ENCODE measurements at places on chromosomes 13 and 19.
A peak's percentile ranks its signal among the peaks of the same experiment; 100 is the strongest.

GRCh38 chr13:32453981-32454380, 26.1 kb upstream of the N4BP2L1 start:
- peak; percentile 28 for DNase-seq

DNA sequence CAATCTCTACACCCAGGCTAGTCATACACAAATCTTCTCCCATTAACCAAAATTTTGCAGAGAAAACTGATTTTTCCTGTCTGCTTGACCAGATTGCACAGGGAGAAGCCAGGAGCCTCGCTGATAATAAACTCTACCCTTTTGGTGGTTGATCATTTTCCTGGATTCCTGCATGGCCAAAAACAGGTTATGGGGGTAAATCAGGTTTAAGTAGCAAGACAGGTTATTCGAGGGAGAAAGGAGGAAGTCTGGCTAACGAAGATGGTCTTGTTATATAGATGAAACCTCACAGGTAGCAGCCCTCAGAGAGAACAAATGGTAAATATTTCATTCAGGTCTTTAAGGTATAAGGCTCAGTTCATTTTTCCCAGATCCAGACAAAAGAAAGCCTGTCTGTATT, 16.0 kb upstream of the CEACAM6 start:
- no peak for DNase-seq

- no peak for DNase-seq
Measured at GRCh38 chr13:64540976-64541375, 2689.2 kb downstream of the PCDH9 start.

DNA sequence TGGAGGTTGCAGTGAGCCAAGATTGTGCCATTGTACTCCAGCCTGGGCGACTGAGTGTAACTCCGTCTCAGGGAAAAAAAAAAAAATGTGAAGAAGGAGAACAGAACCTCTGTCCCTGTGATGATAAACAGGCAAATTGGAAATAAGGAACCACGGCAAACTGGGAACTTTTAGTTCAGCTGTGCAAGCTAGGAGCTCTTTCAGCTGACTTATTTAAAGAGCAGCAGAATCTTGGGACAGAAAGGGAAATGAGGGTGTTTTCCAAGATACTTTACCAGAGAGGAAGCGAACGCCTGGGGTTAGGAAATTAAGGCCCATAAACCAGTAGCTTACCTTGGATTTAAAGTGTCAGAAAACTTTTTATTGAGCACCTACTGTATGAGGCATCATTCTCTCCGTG, 3.0 kb upstream of the UPF1 start:
- no peak for DNase-seq

GRCh38 chr13:89181041-89181440, 1509.9 kb downstream of the SLITRK5 start:
- no peak for DNase-seq

DNA sequence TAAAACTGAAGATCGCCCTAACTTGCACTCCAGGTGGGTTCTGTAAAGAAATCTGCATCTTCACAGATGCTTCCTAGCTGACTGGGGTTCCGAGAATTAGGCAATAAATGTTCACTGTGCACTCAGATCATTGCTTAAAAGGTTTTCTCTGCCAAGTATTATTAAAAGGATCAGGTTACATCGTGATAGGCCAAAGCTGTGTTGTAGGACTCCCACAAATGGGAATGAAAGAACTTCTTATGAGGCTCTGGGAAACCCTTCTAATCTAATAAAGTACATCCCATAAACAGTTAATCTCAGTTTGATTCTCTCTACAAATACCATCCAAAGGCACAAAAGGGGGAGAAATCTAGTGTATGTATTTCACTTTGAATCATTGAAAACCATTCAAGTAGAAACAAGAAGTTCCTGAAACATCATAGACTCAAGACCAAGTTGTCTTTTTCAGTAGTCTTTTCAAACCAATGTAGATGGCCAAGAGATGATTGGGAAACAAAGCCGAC, 7.1 kb upstream of the POU4F1 start:
- no peak for DNase-seq

GRCh38 chr13:73842626-73843025, 291.6 kb downstream of the KLF12 start:
- DNase-seq, result peak; percentile 15

DNA sequence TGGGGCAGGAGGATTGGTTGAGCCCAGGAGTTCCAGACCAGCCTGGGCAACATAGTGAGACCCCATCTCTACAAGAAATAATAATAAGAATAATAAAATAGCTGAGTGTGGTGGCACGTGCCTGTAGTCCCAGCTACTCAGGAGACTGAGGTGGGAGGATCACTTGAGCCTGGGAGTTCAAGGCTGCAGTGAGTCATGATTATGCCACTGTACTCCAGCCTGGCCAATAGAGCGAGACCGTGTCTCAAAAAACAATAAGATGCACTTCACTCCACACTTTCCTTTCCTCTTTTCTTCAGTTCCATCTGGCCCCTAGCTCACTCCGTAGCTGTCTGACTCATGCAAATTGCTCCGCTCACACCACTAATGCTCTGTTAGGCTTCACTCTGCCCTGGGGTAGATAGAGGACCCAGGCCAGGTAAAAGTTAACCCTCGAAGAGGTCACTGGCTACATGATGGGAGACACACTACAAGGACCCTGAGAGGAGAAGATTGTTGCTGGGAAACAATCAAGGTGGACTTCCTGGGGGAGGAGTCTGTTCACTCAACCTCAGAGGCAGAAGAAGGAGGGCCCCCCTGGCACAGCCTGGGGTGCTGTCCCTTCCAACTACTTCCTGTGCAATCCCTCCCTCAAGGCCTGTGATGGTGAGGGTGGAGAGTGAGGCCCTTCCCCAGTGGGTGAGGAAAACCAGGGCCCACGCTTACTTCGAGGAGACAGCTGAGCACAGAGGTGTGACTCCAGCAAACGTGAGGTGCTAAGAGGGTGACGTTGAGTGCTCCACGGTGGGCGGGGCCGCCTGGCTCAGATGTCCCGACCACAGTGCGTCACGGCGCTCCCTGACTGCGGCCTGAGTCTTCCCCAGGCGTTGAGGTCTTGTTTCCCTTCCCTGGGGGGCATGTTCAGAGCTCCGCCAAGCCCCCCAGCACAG, 8.8 kb upstream of the TNFSF9 start:
- DNase-seq, result peak; percentile 11

DNA sequence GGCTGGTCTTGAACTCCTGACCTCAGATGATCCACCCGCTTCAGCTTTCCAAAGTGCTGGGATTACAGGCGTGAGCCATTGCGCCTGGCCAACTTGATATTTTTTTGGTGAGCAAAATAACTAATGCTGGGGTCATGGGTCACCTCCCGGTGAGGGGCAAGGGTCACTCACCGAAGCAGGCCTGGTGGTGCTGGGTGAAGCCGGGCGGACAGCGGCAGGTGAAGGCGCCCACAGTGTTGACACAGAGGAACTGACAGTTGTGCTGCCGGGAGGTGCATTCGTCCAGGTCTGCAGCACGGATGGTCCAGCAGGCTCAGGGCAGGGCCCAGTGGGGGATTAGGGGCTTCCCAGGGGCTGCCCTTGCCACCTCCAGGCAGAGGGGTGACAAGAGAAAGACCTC, 28.3 kb downstream of the CCL25 start:
- DNase-seq, result no peak

GRCh38 chr13:113591750-113592149, 7.2 kb downstream of the TFDP1 start:
- no peak for DNase-seq

- no peak for DNase-seq
Measured at GRCh38 chr13:112781881-112782361, 92.1 kb downstream of the ATP11A start.

DNA sequence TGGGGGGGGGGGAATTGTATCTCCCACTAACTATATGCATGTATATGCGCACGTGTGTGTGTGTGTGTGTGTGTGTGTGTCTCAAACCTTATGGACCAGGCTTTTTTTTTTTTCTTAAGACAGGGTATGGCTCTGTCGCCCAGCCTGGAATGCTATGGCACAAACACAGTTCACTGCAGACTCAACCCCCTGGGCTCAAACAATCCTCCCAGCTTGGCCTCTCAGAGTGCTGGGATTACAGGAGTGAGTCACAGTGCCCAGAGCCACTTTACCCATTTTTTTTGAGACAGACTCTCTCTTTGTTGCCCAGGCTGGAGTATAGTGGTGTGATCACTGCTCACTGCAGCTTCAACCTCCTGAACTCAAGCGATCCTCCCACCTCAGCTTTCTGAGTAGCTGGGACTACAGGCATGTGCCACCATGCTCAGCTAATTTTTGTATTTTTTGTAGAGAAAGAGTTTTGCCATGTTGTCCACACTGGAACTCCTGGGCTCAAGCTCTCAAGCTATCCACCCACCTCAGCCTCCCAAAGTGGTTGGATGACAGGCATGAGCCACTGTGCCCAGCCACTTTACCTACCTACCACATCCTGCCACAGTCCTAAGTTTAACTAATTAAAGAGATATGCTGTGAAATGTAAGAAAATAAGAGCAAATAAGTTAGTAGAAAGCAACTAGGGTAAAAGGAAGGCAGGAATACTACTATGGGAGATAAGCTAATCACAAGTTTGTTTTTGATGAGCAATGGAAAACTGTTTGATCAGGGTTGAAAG, 2.4 kb downstream of the ZMYM5 start:
- DNase-seq, result peak; percentile 84

DNA sequence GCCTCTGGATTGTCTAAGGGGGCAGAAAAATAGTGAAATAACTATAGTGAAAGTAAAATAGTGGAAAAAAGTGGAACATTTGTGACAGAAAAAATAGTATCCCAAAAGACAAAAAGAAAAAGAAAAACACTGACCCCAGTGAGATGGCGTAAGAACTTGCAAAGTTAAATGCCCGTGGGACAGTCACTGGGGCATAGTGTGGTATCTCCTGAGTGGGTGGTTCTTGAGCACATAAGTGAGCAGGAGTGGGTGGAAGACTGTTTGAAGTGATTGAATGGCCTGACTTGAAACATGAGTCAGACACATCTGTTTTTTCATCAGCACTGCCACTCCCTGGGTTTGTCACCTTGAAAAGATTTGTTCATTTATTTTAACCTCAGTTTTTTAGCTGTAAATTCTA, 2.5 kb downstream of the ZNF430 start:
- peak; percentile 37 for DNase-seq

DNA sequence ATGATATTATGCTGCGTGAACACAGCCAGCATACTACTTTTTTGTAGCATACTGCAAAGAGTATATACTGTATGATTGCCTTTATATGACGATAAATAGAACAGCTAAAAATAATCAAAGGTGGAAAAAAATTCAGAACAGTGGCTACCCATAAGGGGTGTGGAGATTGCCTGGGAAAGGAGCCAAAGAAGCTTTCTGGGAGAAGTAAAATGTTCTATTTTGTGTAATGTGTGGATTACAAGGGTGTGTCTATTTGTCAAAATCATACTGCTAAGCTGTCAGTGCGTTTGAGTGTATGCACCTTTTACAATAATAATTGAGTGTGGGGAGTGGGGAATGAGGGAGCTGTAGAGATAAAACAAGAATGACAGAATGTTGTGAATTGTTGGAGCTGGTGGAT, 45.2 kb upstream of the MTIF3 start:
- DNase-seq, result no peak
